Cardiac ventricle fibroblast (primary cell): ENCODE measurements at places on chromosomes 4 and X. TPM values are rescaled to one million over a fixed set of nuclear protein-coding genes. Genes with fewer than 3 reads are reported as not detected.

Gene AIMP1
- total RNA-seq, result 16.1 and 16.2 TPM in 2 replicates

Gene NIPAL1
- 0.20 TPM in 1 of 2 replicates, not detected in the other for total RNA-seq

Gene CASP6
- 8.4 and 10.7 TPM in 2 replicates for total RNA-seq

Gene EFNB1
- 47.0 and 50.3 TPM in 2 replicates for total RNA-seq

Gene NUDT10
- total RNA-seq, result 1.2 and 2.1 TPM in 2 replicates

Gene ARHGAP6
- total RNA-seq, result 53.2 and 58.0 TPM in 2 replicates

Gene ZDHHC15
- total RNA-seq, result 0.06 and 0.10 TPM in 2 replicates

Gene OTUD6A
- total RNA-seq, result not detected in 2 replicates

Gene SERPINA7
- total RNA-seq, result not detected in 2 replicates

Gene SPANXB1
- not detected in 2 replicates for total RNA-seq

Gene TEX11
- total RNA-seq, result not detected in 2 replicates

Gene FRMPD3
- under 0.01 TPM in 1 of 2 replicates, not detected in the other for total RNA-seq

Gene PF4V1
- 2.6 TPM in 1 of 2 replicates, not detected in the other for total RNA-seq

Gene SPIN4
- total RNA-seq, result 1.2 and 1.5 TPM in 2 replicates

Gene GLRA2
- total RNA-seq, result not detected in 2 replicates

Gene TMPRSS11E
- total RNA-seq, result not detected in 2 replicates

Gene MAP9
- 13.0 and 19.3 TPM in 2 replicates for total RNA-seq

Gene RHOXF2
- not detected in 2 replicates for total RNA-seq

Gene GABRG1
- total RNA-seq, result not detected in 2 replicates

Gene IL1RAPL1
- total RNA-seq, result 0.06 and 0.29 TPM in 2 replicates

Gene WNK3
- total RNA-seq, result 0.81 and 1.4 TPM in 2 replicates

Gene ARHGEF38
- 0.15 TPM in 1 of 2 replicates, not detected in the other for total RNA-seq

Gene DACH2
- total RNA-seq, result not detected in 2 replicates

Gene POU4F2
- not detected in 2 replicates for total RNA-seq

Gene PLAC1
- total RNA-seq, result 0.12 TPM in 1 of 2 replicates, not detected in the other

Gene AVPR2
- total RNA-seq, result not detected in 2 replicates
